ENCODE measurements at places on chromosomes 3 and 15.

GRCh38 chr3:14913926-14914778 is 33.2 kb upstream of the NR2C2 start:
- no peak for DNase-seq

GRCh38 chr3:933326-933725 is 159.5 kb upstream of the CNTN6 start:
- DNase-seq = no peak

- no peak for DNase-seq
Observed at GRCh38 chr3:181839916-181840297, 128.2 kb downstream of the SOX2 start.

- no peak for DNase-seq
Observed at GRCh38 chr3:188272481-188273372, 118.8 kb downstream of the LPP start.

DNA sequence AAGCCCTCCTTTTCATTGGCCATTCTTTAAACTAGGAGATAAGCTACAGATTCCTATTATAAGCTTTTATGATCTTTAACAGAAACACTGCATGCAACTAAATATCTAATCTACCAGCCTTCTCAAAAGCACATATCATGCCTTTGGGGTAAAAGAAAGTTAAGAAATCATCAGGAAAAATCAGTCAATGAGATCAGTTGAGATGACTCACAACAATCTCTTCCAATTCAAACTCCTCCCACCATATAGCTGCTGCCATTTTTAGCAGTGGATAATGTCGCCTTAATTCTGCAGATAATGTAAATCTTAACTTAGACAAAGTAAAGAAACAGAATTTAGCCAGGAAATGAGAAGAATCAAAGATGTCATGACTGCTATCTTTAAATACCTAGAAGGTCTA is 135.2 kb upstream of the BCL6 start:
- no peak for DNase-seq

DNA sequence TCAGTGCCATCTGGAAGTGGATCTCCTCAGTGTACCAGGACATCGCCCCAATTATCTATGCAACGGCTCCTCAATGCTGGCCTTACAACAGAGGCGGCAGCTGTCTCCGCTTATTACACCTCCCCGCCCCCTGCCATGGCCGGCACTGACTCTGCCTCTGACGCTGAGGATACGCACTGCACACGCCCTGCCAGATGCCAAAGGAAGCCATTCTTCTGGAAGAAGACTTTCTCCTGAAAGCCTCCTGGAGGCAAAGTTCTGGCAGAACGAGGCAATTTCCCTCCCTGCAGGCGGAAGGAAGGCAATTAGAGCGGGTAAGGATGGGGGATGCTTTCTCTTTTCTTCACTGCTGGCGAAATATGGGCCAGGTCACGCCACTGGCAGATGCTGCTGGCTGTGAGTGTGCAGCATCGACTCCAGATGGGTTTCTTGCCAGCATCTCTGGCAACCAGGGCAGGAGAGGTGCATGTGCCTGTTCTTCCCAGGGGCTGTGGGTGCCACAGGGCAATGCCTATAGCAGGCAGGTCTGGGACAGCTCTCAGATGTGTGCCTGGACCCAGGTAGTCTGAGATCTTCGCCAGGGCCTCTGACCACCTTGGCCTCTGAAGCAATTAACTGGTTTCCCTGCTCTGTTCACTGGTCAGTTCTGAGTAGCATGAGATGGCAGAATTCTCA is 62.2 kb upstream of the MRPS22 start:
- peak; percentile 13 for DNase-seq

- DNase-seq = no peak
Observed at GRCh38 chr15:91508633-91509032, 344.9 kb upstream of the SLCO3A1 start.

DNA sequence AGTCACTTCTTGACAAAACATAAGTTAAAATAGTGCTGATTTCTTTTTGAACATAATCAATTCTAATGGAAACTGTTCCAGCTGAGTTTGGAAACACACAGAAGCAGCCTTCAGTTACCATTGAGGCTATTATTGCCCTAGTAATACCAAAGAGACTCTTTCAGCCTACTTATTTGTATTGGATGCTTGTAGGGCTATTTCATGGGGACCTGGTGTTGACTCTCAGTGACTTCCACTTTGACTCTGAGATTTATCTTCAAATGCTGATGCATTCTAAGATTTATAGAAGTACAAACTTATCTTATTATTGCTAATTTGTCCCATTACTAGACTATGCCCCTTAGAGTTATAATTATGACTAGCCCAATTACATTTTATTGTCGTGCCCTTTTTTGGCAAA is 67.4 kb downstream of the CMSS1 start:
- no peak for DNase-seq

DNA sequence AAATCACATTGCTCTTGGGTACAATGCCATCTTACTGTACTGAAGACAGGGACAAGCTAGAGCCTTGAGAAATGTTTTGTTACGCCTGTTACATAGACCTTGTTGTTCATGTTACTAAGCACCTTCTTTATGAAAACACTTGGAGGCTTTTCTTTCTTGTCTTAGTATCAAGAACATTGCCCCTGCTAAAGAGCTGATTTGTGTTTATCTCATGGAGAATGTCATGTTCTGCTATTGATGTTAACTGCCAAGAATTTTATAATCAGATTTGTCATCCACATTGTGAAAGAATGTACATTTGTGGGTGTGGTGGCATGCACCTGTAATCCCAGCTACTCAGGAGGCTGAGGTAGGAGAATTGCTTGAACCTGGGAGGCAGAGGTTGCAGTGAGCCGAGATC is 431.3 kb upstream of the MDFIC2 start:
- no peak for DNase-seq

GRCh38 chr3:141450727-141451375 is 36.0 kb upstream of the RASA2 start:
- no peak for DNase-seq

DNA sequence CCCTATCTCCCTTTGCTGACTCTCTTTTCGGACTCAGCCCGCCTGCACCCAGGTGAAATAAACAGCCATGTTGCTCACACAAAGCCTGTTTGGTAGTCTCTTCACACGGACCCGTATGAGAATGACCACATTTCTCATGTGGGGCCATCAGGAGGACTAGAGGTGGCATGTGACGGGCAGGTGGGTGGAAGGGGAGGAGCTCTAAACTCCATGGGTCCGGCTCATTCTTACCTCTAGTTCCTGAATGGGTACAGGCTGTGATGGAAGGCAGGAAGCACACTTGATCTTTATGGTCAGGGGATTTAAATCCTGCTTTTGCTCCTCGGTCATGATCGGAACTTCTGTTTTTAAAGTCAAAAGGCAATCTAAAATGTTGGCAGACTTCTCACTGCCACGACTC is 28.6 kb downstream of the CFAP92 start:
- no peak for DNase-seq

DNA sequence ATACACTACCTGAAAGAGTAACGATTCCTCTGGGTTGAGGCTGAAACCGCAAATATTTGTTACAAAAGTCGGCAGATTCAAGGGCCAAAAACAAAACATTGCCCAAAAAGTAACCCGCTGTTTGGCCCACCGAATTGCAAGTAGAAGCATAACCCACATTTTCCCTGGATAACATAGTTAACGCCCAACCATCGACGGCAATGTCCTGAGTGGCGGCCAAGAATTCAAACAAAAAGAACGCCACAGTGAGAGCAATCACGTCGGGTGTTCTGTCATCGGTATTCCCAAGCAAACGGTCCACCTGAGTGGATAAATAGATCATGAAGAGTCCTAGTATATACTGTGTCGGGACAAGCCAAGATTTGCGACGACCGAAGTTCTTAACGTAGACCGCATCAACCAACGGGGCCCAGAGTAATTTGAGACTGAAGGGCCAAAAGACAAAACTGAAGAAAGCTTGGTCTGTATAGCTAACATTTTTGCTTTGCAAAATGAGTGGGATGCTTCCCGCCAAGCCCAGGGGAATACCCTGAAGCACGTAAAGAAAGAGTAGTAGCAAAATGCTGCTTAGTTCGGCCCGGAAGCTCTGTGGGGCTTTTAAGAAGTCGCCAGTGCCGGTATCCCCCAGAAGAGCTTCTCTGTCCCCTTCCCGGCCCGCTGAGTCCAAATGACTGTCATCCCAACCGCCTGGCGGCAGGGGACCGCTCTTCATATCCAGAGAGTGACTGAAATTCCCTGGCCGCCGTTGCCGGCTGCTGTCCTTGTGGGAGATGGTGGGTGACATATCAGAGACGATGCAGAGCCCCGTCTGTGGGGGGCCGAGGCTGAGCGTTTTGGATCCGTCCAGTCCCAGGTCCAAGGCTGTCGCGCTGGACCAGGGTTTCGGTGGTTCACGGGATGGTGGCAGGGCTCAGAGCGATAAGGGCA is 750 bp downstream of the SLC33A1 start:
- peak; percentile 3 for DNase-seq

GRCh38 chr3:32200490-32200889 is 38.0 kb upstream of the CMTM8 start:
- no peak for DNase-seq

- no peak for DNase-seq
Observed at GRCh38 chr3:133487204-133487603, 86.3 kb upstream of the CDV3 start.

DNA sequence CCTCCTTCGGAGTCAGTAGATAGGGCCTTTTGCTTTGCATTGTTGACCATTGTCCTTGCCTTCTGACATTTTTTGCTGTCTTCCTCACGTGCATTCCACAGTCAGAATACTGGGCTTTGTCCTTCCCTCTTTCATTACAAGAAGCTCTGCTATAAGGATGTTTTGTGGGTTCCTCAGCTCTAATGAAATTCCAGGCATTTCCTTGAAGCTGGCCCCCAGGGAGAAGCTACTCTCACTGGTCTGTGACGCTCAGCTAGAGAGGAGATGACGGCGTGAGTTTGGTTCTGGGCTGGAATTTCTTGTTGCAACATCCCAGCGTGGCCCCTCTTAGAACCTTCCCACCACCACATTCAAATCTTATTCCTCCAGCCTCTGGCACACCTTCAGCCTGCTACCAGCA is 210.2 kb downstream of the TJP1 start:
- no peak for DNase-seq

DNA sequence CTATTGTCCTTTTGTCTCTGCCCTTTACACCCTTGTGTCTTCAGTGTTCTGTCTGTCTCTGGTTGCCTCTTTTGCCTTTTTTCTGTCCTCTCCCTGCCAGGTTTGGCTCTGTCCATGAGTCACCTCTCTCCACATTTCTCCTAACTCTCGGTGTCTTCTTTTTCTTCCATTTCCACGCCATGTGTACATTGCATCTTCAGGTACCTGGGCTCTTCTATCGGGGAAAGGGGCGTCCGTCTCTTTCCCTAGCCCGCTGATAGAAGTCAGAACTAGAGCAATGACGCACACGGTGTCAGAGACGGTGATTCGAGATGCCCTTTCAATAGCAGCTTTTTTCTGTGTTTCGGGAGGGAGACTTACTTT is 641 bp downstream of the OPA1 start:
- DNase-seq = peak; percentile 5

DNA sequence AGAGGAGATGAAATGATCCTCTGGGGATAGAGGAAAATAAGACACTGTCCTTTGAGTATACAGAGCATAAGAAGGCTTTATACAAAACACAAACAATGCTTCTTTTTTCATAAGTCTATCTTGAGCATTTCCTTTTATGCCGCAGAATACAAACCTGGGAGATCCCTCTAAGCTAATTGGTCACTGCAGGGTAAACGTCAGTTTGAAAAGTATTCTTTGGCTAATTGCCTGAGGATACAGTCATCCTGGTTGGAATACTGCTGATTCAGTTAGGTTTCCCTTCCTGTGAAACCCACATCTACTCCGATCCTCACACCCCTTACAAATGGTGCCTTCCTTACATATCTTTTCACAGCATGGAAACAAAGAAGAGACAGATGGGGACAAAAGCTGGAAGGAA is 10.6 kb downstream of the WNT5A start:
- DNase-seq = no peak

GRCh38 chr3:5258526-5258925 is 71.0 kb downstream of the EDEM1 start:
- no peak for DNase-seq

DNA sequence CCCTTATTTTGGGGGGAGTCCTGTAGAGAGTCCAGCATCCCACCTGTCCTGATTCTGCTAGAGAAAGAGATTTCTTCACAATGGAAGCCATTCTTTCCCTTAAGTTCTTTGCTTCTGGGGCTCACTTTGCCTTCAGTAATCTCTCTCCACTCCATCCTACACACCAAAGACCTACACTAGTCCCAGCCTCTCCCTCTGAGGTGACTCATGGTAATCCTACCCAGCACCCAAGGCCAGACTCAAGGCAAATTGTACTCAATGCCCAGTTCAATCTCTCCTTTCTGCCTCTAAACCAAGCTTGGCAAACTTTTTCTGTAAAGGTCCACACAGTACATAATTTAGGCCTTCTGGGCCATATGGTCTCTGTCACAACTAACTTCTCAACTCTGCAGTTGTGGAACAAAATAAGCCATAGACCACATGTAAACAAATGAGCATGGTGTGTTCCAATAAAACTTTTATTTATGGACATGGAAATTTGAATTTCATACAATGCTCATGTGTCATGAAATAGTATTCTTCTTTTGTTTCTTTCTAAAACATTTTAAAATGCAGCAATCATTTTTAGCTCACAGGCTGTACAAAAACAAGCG is 72.5 kb downstream of the MRPL46 start:
- DNase-seq = peak; percentile 32

GRCh38 chr15:66963710-66964109 is 101.7 kb upstream of the SMAD3 start:
- DNase-seq = no peak

DNA sequence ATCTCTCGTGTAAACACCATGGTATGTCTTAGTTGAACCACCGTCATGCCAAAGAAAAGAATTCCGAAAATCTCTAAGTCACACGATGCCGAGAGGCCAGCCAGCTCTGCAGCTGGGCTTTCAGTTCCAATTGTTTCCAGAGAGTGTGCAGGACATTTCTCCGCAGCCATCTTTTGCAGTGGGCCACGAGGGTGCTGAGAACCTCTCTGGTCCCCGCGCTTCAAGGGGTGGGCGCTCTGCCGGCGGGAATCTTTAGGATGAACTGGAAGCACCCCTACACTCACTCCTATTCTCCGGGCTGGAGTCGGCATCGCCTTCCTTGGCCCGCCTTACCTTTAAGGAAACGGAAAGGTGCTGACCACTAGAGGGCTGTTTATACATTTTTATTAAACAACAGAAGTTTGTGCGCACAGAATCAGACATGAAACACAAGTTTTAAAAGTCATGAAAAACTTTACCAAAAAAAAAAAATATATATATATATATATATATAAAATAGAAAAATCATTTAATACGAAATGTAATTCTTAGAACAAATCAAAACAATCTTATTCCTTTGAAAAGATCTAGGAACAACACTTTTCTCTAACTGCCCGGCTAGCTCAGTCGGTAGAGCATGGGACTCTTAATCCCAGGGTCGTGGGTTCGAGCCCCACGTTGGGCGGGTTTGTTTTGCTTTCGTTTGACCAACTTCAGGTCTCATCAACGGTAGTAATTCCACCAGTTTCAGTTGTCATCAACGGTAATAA is 12.5 kb upstream of the MORF4L1 start:
- DNase-seq = peak; percentile 96

GRCh38 chr3:131232711-131233267 is 148.8 kb upstream of the NUDT16 start:
- DNase-seq = no peak

- peak; percentile 25 for DNase-seq
Observed at GRCh38 chr15:61084944-61085367, 144.1 kb downstream of the RORA start.

- no peak for DNase-seq
Observed at GRCh38 chr3:111947231-111947630, 31.6 kb upstream of the ABHD10 start.
